ENCODE measurements at places on chromosomes 1 and 21.
A peak's percentile ranks its signal among the peaks of the same experiment; 100 is the strongest.

- DNase-seq = peak; percentile 23
Measured at GRCh38 chr1:14970115-14970798, 183.3 kb upstream of the TMEM51 start.

GRCh38 chr1:36448530-36449056 lies 1.7 kb downstream of the OSCP1 start:
- DNase-seq = no peak

GRCh38 chr1:119806489-119806888 lies 4.8 kb downstream of the REG4 start:
- DNase-seq = no peak

GRCh38 chr1:225689882-225690459 lies 37.0 kb upstream of the ENAH start:
- no peak for DNase-seq

GRCh38 chr1:185245466-185245865 lies 71.6 kb downstream of the IVNS1ABP start:
- DNase-seq = no peak

DNA sequence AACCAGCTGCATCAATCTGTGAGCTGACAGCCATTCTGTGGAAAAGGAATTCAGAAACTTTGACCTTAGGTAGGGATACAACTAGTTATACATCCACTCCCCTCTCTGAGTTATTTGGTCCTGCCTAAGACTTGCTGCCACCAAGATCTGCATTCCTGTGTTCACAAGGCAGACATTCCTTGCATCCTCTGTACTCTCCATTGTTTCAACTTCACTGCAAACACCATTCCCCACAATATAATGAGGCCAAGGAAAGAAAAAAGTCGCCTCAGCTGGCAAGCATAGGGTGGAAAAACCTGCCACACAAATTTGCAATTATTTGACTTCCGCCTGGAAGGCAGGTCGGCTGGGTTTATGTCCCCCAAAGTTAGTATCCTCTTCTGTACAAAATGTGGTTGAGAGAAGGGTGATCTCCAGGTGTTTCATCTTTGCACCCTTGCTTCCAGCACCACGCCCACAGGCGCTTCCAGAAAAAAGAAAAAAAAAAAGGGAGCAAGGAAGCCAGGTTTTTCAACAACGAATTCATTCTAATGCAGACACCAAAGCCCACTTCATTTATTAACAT lies 676 bp upstream of the CTTNBP2NL start:
- DNase-seq = no peak

DNA sequence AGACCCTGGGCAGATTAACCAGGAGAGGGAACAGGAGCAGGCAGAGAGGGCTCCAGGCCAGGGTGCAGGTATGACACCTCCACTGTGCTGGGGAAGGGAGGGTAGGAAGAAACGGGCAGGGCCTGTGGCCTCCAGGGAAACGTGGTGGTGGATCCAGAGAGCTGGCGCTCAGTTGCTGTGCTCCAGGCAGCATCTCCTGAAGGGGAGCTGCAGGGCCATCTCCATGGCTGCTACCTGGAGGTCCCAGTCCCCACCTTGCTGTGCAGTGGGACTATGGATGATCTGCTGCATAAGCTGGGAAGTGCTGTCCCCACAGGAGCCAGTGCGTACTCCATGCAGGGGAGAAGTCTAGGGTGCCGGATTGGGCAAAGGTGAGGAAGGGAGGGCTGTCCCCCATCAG lies 125.9 kb upstream of the RUNX3 start:
- no peak for DNase-seq

DNA sequence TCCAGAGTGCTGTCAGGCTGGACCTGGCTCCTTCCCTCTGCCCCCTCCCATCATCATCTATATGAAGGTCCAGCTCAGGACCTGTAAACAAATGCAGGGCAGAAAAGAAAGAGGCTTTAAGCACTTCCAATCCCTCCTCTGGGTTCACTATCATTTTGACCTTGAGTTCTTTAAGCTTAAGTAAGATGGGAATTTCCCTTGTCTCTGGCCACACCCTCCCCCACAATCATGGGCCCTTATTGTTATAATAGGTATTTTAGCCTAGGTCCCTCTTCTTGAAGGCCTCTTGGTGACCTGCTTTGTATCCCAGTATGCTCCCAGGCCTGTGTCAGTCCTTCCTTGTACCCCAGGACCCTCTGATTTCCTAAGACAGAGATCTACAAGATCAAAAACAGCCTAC lies 45.1 kb upstream of the EPS15 start:
- DNase-seq = no peak

DNA sequence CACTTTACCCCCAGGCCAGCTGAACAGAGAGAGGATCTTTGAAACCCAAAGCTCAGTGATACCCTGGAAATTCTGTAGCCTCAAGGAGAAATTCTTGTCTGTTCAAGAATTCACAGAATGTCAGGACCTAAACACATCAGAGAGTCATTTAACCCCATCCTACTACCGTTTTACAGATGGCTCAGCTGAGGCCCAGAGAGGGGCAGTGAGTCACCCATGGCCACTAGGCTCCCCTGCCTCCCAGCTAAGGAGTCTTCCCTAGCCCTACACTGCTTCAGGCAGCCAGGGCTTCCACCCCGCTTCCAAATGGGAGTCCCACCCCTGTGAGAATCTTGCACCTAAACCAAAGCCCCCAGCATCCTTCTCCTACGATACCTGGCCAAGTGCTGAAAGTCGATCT lies 28.3 kb downstream of the VWA5B1 start:
- no peak for DNase-seq

Data from substantia nigra (tissue), 51 donors.